Chondrocyte (in vitro differentiated cells): ENCODE measurements at places on chromosomes 6 and 20. TPM values are rescaled to one million over a fixed set of nuclear protein-coding genes. Genes with fewer than 3 reads are reported as not detected.

Gene NKAIN4
- total RNA-seq, result 2.2 to 3.1 TPM (median 3.0 TPM) in 3 replicates

Gene TNFRSF21
- total RNA-seq, result 4.3 to 23.1 TPM (median 20.2 TPM) in 3 replicates

Gene PABPC1L
- 31.4 to 39.3 TPM (median 31.9 TPM) in 3 replicates for total RNA-seq

Gene SCRT2
- not detected in 3 replicates for total RNA-seq

- DNase-seq, result no peak
Measured at GRCh38 chr6:159966339-159966738, 2.5 kb upstream of the IGF2R start.

DNA sequence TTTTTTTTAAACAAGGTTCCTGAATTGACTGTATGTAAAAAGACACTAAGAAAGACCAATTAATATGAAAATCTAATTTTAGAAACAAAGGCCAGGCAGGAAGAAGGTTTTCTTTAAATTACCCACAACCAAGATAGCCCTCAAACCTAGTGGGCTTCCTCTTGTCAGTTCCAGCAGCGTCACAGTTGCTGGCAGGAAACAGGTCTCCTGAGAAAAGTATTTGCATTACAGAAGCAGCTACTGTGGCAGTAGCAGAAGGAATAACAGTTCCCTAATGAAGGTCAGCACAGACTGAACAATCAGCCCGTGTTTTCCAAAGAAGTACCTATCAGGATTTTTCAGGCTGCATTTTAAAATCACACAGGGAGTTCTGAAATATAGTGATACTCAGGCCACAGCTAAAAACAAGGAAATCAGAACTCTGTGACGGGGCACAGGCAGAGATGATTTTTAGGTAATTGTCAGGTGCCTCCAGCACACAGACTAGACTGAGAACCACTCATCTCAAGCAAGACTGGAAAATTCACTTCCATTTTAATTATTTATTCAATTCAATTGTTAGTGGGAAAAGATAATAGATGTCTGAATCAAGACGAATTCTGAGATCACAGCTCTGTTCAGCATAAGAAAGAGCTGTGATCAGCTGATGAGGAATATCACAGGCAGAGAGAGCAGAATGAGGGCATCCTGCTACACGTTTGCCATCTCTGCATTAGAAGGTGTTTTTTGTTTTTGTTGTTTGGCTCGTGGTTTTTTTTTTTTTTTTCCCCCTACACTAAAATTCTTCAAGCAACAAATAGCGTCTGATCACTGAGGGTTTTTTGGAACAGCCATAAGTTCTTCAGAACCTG, 230.5 kb upstream of the KHDRBS2 start:
- no peak for DNase-seq

- no peak for DNase-seq
Measured at GRCh38 chr6:163712566-163712961, 298.0 kb downstream of the QKI start.

- DNase-seq, result no peak
Measured at GRCh38 chr20:50968289-50968688, 9.7 kb downstream of the MOCS3 start.

DNA sequence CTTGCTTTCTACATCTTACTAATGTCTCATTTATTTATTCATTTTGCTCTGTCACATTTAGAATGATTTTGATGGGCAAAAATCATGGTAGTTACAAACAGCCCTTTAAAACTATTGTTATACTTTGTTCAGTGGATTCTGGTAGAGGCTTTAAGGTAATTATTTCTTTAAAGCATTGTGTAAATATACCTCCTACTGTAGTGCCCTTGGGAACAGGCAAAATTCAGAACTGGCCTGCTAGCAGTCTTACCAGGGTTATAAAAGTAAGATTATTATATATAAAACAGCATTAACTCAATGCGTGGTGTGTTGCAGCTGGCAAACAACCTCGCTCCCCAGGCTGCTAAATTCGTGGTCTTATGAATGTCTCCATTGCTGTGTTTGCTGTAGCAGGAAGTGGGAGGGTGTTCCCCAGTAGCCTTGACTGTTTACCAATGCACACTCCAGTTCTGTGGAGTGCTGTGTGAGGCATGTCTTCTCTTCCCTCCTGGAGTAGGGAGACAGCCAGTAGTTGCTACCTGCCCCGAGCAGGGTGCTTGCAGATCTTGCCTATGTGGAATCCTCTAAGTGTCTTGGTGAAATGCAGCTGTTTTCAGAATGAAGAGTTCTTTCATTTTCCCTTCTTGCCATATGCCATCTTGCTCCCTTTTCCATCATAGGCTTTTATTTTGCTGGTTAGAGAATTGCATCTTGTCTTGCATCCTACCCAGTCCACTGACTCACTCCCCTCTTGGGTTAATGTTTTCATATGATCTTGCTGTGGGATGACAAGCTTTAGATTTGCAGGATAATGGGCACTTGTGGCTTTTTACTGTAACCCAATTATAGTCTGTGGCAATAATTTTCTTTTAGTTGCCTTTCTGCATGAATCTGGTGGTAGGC, 45.3 kb downstream of the IGF2R start:
- no peak for DNase-seq

DNA sequence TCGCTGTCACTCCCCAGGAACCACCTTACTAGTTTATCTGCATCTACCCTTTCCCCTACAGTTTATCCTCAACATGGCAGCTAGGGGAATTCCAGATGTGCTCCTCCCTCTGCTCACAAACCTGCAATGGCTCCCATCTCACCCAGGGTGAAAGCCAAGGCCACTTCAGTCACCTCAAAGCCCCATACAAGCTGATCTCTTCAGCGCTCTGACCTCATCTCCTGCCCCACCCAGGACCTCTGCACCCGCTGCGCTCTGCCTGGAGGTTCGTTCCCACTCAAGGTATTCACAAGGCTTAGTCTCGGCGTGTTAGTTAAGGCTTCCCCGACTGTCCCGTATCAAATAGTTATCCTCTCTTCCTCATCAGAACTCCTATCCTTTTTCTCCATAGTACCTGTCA, 28.6 kb upstream of the SPDEF start:
- peak; percentile 43 for DNase-seq

DNA sequence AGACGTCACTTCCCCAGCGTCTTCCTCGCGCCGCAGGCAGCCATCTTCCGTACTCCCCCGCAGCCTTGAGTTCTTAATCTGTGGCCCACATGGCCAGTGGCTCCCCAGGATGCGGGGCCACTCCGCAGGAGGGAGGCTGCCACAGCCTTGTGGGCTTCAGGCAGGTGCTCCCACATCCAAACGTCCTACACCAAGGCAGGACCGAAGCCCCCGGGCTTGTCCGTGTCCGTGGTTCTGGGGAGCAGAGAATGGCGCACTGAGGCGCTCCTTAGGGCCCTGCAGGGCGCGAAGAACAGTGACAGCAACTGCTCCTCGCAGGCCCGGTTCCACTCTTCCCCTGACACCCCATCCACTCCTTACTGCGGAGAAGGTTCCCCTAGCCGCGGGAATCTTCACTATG, 755.8 kb downstream of the PRIM2 start:
- DNase-seq, result peak; percentile 59

DNA sequence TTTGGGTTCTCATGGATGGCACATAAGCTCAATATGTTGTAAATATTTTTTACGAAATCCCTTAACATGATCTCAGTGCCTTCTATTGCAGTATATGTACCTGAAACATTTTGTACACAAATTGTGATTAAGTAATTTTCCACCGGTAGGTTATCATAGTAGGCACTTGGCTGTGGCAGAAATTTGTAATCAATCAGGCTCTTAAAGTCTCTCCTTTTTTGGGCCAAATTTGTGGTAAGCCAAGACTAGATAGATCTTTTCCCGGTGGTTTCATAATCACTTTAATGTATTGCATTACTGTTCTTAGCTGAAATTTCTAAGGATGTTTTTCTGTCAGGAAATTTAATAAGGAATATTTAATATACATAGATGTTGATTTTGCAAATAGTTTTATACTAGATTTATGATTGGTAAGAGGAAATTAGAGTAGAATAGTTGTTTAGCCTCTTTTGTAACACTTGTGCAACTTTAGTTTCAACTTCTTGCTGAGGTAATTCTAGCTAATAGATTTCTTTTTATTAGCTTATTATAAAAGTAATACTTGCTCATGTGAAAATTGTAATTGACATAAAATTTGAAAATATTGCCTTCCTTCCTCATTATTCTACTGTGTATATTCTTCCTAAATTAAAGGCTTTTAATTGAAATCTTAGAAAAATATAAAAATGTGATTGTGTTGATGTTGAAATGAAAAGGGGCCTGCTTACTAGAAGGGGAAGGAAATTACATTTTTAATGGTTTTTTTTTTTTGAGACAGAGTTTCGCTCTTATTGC, 3.2 kb downstream of the PCMT1 start:
- DNase-seq, result no peak

DNA sequence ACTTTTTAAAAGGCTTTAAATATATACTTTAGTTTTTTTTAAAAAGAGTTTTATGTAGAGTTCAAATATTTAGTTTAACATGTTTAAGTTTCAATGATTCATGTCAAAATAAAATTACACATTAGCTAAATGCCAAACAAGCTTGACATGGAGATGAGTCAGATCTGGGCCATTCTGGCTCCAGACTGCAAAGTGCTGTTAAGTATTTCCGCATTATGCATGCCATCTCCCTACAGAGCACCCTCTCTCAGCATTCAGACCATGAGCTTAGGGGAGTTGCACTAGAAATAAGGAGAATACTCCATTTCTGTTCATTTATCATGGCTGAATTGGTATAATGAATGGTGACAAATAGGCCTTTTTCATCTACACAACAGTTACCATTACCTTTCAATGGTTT, 21.5 kb upstream of the HS3ST5 start:
- no peak for DNase-seq

GRCh38 chr6:150606647-150607328, 7.1 kb downstream of the PLEKHG1 start:
- no peak for DNase-seq

DNA sequence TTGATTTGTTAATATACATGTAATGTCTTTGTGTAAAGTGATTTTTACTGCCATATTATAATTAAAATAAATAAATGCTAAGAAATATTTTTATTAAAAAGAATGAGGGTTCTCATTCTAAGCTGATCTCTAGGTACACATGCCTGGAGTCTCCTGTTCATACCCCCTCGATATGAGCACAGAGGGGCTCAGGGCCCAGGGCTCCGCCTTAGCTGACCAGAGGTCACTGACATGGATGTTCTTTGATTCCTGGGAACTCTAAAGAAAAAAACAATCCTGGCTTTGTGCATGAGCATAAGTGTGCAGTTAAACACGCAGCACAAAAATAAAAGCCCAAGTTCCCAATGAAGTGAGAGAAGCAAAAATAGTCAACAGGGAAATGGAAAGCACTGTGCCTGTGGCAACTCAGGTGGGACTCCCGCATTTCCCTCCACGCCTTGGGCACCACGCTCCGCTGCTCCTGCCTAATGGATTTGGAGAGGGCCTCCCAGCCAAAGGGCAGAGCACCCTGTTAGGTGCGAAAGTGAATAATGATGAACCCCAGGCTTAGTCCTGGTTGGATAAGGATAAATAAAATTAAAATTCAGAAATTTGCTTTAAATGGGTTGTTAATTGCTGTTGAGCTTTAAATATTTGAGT, 33.3 kb upstream of the QKI start:
- DNase-seq, result no peak

DNA sequence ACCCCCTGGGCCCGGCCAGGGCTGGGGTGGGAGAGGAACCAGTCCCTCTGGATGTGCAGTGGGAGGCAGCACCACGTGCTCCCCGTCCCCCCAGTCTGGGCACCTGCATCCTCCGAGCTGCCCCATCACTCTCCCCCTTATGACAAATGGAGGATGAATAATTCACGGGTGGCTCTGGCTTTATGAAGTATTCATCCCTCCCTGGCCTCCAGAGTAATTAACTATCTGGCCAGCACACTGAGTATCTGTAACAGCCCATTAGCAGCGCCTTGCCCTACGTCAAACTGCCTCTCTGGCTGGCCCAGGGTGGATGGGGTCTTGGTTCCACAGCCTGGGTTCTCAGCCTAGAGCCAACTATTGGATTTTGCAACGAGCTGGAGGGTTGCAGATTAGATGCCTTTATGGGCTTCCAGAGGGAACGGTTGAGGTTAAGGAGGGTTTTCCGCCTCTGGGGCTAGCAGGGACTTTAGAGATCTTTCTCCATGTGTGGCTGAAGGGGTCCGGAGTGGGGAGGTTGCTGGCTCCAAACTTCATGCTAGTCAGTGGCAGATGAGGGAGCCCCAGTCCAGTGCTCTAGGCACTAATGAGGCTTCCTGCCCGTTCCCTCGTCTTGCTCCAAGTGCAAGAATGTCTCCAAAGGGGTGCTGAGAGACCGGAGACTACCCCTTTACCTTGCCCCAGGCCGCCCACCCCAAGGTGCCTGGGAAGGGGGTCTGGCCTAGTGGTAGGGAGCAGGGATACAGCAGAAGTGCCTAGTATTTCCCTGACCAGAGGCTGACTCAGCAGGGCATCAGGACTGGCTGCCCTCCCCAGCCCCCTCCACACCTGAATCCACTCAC, 53.5 kb upstream of the MLN start:
- no peak for DNase-seq

DNA sequence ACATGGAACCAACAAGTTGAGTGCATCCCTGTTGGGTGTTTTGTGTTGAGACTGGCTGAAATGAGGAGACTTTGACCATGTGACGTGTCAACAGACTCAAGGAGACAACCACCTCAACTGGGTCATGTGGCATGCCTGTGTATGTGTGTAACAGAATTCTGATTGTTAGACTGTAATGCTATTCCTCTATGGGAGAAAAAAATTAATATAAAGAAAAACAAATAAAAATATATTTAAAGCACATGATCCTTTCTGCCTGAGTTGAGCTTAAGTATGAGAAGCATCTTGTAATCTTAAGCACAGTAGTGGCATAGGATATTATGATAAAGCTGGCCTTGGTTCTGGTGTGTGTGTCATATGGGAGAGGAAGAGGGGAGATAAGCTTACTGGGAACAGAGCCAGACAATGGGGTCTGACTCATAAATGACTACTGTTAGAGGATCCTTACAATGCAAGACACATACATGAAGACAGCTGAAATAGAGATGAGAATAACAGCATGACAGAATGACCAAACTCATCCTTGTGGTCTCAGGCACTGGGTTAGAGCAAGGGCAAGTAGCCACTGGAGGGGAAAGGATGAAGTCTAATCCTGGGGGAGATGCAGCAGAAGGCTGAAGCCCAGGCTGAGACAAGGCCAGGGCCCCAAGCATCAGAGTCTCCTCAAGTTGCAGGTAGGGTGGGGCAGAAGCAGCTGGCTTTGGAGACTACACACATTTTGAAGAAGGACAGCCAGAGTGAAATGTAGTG, 9.2 kb downstream of the TP53INP2 start:
- DNase-seq, result no peak

DNA sequence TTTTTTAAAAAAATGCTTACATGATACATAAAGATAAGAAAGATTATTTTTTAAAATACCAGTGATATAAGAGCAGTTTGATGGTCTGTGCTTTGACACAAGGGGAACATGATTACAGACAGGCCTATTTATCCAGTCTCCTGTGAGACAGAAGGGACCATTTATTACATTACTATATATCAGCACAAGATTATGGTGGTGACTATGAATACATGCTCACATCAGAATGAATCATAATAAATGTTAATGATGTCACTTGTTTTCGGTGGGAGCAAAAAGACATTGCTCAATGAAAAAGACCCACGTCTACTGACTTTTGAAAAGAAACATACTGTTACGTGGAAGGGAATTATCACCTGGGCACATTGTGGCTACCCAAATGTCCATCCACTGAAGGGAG, 455.1 kb downstream of the CDC5L start:
- no peak for DNase-seq
